ENCODE measurements at places on chromosomes 3 and 15. TPM values are rescaled to one million over a fixed set of nuclear protein-coding genes. Genes with fewer than 3 reads are reported as not detected.

The GRM2 gene
- total RNA-seq = 5.4 TPM

The ERICH6 gene
- total RNA-seq = not detected

The TPRG1 gene
- total RNA-seq = 0.49 TPM

The ST3GAL6 gene
- total RNA-seq = 7.3 TPM

The INKA1 gene
- 3.4 TPM for total RNA-seq

The ARRDC4 gene
- total RNA-seq = 14.1 TPM

The SAMD7 gene
- total RNA-seq = 22.0 TPM

The LRRC31 gene
- total RNA-seq = not detected

The FBXO40 gene
- 0.22 TPM for total RNA-seq

The CLDN1 gene
- 9.4 TPM for total RNA-seq

The P2RY1 gene
- 47.6 TPM for total RNA-seq

The PCOLCE2 gene
- total RNA-seq = 14.8 TPM

The BSN gene
- total RNA-seq = 14.3 TPM

The HTR3D gene
- not detected for total RNA-seq

The NANOGP8 gene
- not detected for total RNA-seq

The SKOR1 gene
- total RNA-seq = 0.33 TPM

The CCR8 gene
- not detected for total RNA-seq

The KBTBD13 gene
- not detected for total RNA-seq

The USP50 gene
- not detected for total RNA-seq

The LIPH gene
- 3.3 TPM for total RNA-seq

The P2RY14 gene
- total RNA-seq = 4.9 TPM

The NMB gene
- total RNA-seq = 1.5 TPM

The ROPN1B gene
- total RNA-seq = 0.66 TPM

The CNTN3 gene
- 22.3 TPM for total RNA-seq

The CHL1 gene
- 78.5 TPM for total RNA-seq

The MYD88 gene
- total RNA-seq = 20.4 TPM

The ITGB5 gene
- total RNA-seq = 79.6 TPM

The TMEM212 gene
- total RNA-seq = not detected

The PTH1R gene
- total RNA-seq = 14.7 TPM

The IMPG2 gene
- total RNA-seq = 221 TPM

The MAP1A gene
- total RNA-seq = 26.2 TPM

The WDR93 gene
- 0.66 TPM for total RNA-seq

The SPESP1 gene
- 0.93 TPM for total RNA-seq

The CEP19 gene
- total RNA-seq = 7.4 TPM

The ITPKA gene
- total RNA-seq = 2.6 TPM

The TIMP4 gene
- 3.1 TPM for total RNA-seq

The MEGF11 gene
- 17.7 TPM for total RNA-seq

The GABRB3 gene
- 44.0 TPM for total RNA-seq

The IQCH gene
- total RNA-seq = 9.3 TPM

The ATP13A5 gene
- 0.22 TPM for total RNA-seq

The IL5RA gene
- total RNA-seq = 0.44 TPM

The SLC28A2 gene
- total RNA-seq = not detected

The ABHD17C gene
- 9.6 TPM for total RNA-seq

The NR2E3 gene
- total RNA-seq = 218 TPM
